Calu3 (cell line): ENCODE measurements at places on chromosomes 5 and 9. TPM values are rescaled to one million over a fixed set of nuclear protein-coding genes. Genes with fewer than 3 reads are reported as not detected.

The ADRA1B gene
- total RNA-seq: 3.7 and 10.9 TPM in 2 replicates

DNA sequence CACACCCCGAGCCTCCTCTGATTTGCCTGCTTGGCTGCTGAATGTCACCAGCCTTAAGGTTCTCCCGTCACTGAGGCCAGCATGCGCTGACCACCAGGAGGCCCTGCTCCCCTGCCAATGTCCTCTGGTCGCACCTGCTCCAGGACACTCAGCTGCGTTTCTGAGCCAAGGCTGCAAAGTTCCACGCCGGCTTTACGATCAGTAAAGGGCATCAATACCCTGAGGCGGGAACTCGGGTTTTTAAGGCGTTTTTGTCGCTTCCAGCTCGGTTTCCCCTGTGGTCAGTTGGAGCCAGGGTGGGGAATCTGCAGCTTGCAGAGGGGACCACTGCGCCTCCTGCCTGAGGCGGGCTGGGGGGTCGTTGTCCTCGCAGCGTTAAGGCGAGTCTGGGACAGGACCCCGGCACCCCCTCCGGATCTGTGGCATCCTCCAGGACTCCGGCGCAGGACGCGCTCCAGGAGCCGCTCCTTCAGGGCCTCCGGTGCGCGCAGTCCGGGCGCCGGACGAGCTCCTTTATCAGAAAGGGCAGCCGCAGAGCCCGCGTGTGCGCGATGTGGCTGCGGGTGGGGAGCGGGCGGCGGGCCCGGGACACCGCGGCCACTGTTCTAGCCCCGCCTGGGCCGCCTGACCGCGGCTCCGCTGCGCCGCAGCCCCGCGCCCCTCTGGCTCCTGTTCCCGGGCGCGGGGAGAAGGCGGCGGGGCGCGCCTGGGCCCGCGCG lies 24.1 kb upstream of the FLT4 start:
- no peak for DNase-seq

DNA sequence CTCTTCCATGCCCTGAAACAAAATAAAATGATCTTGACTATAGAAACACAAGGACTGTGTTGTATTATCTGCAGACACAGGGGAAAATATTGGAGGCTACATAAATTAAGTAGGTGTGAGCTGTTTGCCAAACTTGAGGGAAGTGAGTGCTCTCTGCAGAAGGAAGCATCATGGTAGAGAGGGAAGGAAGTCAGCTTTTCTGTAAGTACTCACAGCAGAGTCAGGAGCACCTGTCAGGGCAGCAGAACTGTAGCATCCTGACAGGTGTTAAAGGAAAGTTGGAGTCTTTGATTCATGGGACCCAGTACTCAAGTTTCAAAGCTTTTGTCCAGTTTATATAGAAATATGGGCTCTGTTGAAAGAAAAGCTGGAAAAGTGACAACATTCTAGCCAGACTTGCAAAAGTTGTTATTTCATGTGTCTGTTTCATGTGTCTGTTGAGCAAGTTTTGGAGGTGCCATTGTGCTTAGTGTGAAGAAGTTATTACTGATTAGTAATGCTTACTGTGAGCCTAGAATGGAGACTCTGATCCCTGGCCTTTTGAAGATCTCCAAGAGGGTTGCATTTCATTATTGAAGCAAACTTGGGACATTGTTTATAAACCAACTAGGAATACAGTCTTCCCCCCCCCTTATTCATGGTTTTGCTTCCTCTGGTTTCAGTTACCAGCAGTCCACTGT lies 194.7 kb downstream of the SPATA31D1 start:
- DNase-seq: no peak

DNA sequence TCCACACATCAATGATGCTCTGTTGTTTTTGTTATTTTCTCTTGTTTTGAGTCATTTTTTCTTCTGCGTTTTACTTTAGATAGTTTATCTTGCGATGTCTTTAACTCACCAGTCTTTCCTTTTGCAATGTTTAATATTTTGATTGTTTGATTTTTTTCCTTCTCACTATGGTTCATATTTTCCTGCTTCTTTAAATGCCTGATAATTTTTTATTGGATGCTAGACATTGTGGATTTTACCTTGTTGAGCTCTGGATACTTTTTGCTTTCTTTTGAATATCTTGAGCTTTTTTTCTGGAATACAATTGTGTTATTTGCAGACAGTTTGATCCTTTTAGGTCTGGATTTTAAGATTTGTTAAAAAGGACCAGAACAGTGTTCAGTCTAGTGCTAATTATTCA lies 55.2 kb upstream of the GAS1 start:
- no peak for DNase-seq

DNA sequence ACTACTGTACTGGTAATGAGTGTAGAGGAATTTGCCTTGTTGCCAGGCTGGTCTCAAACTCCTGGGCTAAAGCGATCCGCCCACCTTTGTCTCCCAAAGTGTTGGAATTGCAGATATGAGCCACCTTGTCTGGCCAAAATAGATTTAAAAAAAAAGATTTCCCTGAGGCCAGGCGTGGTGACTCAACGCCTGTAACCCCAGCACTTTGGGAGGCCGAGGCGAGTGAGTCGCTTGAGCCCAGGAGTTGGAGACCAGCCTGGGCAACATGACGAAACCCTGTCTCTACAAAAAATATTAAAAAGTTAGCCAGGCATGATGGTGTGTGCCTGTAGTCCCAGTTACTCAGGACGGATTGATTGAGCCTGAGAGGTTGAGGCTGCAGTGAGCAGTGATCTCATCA lies 62.5 kb downstream of the IPO11 start:
- DNase-seq: no peak

The SSNA1 gene
- total RNA-seq: 41.9 and 44.1 TPM in 2 replicates

The TAF11L5 gene
- total RNA-seq: not detected in 2 replicates

The ANKRD20A1 gene
- total RNA-seq: 0.69 and 3.0 TPM in 2 replicates

- DNase-seq: no peak
Observed at GRCh38 chr5:39500551-39501175, 75.9 kb upstream of the DAB2 start.

GRCh38 chr9:92278110-92278509 lies 15.4 kb downstream of the IARS1 start:
- no peak for DNase-seq

GRCh38 chr9:134568811-134569210 lies 72.8 kb upstream of the COL5A1 start:
- no peak for DNase-seq
